ENCODE measurements at places on chromosomes 6 and 20. TPM values are rescaled to one million over a fixed set of nuclear protein-coding genes. Genes with fewer than 3 reads are reported as not detected.
A peak's percentile ranks its signal among the peaks of the same experiment; 100 is the strongest.

Gene SLC24A3
- total RNA-seq: 1.4 TPM

GRCh38 chr20:62832212-62832922, 15.5 kb downstream of the COL9A3 start:
- peak; percentile 78 for DNase-seq

- DNase-seq: no peak
Measured at GRCh38 chr6:69542494-69542893, 254.3 kb downstream of the LMBRD1 start.

- DNase-seq: no peak
Measured at GRCh38 chr20:37989601-37990295, 43.5 kb downstream of the TTI1 start.

DNA sequence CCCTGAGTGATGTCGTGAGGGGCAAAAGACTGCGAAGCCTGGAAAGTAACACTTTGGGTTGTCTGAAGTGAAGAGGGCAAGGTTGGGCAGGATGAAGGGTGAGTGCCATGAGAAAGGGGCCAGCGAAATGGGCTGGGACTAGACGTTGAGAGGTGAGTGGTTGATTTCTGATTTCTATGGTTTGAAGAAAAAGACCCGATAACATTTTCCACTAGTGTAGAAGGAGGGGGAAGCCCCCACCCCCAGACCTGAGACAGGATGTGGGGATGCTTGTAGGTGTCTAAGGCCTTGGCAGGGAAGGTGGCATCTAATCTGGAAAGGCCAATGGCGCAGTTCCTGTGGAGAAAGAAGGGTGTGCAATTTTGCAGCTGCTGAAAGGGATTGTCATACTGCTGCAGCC, 25.3 kb upstream of the KIF3B start:
- no peak for DNase-seq

DNA sequence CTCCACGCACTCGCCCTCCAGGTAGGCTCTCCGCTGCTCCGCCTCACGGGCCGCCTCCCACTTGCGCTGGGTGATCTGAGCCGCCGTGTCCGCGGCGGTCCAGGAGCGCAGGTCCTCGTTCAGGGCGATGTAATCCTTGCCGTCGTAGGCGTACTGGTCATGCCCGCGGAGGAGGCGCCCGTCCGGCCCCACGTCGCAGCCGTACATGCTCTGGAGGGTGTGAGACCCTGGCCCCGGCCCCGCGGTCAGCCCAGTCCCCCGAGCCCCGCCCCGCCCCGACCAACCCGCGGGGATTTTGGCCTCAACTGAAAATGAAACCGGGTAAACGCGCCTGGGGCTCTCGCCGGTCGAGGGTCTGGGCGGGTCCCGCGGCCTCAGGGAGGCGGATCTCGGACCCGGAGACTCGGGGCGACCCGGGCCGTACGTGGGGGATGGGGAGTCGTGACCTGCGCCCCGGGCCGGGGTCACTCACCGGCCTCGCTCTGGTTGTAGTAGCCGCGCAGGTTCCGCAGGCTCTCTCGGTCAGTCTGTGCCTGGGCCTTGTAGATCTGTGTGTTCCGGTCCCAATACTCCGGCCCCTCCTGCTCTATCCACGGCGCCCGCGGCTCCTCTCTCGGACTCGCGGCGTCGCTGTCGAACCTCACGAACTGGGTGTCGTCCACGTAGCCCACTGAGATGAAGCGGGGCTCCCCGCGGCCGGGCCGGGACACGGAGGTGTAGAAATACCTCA, 598 bp downstream of the HLA-B start:
- DNase-seq: peak; percentile 68

DNA sequence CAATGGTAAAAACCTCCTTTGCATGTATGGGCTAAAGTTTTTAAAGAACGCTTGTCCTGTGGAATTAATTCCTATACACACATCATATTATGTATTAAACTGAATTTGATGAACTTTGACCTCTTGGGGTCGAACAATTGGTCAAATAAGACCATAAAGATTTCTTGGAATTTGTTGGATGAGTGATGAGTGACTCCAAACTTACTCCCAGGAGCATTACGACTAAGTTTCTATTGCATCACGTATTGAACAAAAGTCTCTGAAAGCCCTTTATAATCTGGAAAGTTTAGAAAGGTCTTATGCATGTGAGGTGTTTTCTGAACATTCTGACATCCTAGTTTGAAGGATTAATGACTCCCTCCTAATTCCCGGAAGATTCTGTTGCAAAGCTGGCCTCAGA, 126.9 kb upstream of the BMP5 start:
- DNase-seq: no peak

Gene B3GAT2
- total RNA-seq: not detected

- DNase-seq: no peak
Measured at GRCh38 chr6:31090973-31091364, 21.4 kb downstream of the C6orf15 start.

Gene CLPSL1
- not detected for total RNA-seq
